CD4-positive, alpha-beta T cell treated with Interleukin-6 for 4 hours (primary cell): ENCODE measurements at places on chromosomes 2 and 18.

GRCh38 chr2:86623043-86623493, 597 bp downstream of the RNF103 start:
- DNase-seq = peak; percentile 50

DNA sequence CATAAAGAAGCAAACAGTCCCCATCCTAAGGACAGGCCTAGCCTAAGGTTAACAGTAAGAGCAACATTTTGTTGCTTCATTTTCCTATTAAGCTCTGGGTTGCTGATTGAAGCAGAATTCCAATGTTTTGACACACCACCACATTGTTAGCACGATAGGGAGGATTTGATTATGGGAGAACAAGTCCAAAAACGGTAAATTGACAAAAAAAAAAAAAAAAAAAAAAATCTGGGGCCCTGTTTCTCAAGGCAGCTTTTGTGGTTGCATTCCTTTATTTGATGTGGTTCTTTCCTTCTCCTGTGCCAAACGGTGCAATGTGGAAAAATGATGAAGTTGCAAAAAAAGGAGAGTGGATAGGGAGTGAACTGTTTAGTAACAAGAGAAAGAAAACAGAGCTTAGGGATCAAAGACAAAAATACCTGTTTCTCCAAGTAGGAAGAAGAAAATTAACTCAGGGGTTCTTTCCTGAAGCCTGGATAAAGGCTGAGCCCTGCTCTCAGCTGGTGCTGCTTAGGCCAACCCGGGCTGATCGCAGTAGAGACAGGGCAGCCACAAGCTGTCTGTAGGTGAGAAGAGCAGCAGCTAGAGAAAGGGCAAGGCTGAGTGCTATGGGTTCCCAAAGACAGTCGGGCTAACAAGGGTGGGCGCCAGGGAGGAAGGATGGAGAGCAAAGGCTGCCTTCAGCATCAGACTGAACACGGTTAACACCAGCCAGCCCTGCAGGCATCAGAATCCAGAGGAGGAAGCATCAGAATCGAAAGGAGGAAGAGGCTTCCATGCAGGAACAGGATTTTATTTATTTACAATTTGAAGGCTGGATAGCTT, 167.8 kb upstream of the FOSL2 start:
- no peak for DNase-seq

DNA sequence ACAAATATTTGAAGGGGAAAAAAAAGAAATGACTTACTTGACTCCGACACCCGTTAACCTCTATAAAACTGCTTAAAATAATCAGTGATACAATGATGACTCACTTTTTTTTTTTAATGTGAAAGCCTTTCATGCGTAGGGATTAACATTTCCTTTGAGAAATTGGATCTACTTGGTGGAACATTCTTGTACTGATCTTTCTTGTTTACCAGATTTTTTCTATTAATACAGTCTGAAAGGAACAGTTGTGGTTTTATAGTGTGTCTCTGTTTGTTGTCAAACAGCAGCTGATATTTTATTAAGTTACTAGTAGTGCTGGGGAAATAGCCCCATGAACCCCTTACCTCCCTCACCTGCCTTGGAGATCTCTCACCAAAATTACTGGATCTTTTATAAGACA, 40.2 kb upstream of the NEB start:
- no peak for DNase-seq

- DNase-seq = no peak
Measured at GRCh38 chr2:44753552-44754285, 187.8 kb upstream of the SIX3 start.

DNA sequence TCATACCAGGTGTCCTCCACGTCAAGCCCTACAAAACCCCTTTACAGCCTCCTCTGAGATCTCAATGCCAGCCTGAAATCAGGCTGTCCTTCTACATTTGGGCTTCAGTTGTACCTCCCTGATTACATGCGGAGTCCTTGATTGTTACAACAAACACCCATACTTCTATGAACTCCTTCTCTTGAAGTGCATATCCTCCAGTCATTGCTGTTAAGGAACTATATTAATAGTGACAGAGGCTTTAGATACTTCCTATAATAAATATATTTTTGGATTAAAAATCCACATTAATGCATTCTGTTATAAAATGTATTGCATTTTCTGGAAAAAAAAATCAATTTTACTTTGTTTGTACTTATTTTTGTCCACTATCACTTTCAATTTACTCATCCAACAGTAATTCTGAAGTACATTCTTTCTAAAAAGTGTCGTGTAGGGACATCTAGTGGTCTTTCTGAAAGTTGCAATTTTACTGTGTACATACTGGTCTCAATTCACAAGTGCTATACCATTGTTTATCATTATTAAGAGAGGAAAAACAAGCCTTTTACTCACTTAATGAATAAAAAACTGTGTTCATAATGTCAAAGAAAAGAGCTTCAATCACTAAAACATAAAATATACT, 316.4 kb downstream of the DSEL start:
- DNase-seq = no peak

DNA sequence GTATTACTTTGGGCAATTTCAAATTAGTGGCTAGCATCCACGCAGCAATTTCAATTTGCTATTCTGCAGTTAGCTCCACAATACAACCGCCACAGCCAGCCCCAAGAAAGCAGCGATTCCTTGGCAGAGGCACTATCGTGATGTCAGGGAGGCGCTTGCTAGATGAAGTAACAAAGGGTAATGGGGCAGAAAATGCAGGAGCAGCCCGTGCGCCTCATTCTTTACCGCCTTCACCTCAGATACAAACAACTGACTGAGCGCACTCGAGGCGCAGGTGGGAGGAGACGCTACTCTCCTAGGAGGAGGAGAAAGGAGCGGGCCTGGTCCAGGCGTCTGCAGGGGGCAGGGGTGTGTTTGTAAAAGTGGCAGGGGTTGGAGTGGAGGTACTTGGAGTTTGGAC, 76.9 kb upstream of the ASB18 start:
- DNase-seq = no peak

DNA sequence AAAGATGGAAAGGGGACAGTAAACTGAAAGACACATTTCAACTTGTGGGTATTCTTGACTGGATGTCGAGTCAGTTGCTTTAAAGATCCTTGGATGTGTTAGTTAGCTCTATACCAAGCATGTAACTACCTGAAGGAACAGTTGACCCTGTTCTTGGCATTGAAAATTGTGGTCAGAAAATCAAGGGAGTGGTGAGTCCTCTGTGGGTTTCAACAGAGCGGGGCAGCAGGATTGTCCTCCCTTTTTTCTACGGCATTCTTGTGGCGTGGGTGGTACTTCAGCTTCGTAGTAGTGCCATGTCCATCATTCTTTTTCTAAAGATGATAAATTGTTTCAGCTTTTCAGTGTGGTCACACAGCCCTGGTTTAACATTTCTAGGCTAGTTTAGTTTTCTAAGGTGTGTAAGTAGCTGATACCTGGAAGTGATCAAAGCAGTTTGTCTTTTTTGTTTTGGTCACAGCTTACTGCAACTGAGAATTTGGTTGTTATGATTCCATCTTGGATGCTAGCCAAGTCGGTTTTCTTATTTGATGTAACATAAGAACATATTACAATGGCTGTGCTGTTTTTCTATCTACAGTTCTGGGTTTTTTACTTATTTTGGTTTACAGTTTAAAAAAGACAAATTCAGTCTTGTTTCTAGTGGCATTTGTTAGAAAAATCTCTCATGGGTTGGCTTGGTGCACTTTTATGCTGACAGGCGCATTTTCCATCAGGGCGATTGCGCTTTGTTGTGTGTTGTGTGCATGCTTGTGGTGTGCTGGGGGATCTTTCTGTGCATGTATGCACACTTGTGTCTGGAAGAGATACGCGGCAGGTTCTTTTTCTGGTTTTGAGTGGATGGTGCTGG, 84.7 kb downstream of the ZNF407 start:
- DNase-seq = no peak

DNA sequence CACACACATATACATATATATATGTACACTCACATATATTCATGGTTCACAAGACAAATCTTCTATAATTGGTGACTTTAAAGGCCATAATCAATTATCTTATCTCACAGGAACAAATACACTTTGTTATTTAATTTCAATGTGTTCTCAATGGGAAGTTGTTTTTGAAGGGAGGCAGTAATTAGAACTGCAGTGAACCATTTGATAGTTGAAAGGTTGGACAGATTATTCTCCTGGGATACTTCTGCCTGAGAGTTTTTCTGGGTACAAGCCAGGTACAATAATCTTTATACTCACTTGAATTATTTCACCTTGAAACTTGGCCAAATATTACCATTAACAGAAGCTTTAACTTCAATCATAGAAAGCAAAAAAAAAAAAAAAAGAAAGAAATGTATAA, 546.6 kb upstream of the LRRTM4 start:
- DNase-seq = no peak

DNA sequence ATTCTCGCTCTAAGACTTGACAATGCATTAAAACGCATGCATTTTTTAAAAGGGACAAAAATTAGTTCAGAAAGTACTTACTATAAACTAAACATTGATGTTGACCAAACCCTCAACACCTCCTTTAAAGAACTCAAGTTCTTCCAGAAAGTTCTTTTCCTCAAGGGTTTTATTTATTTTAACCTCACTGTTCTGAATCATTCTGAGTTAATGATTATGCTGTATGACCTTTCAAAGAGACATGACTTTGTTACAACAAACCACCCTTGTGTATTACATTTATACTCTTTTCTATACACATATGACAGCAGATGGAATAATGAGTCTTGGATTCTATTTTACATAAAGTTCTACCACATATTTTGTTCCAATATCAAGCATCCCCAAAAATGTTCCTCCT, 139.8 kb upstream of the CCDC150 start:
- no peak for DNase-seq

- DNase-seq = no peak
Measured at GRCh38 chr2:222307143-222307756, 8.5 kb upstream of the PAX3 start.

DNA sequence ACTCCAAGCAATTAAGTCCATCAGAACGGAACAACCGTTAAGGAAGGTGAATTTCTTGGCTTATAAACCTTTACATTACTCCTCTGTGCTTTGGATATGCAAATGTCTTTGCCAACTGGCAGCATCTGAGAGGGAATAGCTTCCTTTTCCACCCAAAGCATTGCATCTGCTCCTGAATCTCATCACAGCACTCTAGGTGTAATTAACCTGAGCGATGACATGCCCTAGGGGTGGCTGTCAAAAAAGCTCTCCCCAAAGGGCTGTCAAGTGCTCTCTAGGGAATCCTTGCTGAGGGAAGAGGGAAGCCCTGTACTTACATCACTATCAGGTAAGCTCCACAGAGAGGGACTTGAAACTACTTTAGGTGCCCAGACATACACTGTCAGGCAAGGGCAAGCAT, 5.5 kb upstream of the SMARCAL1 start:
- no peak for DNase-seq

- DNase-seq = no peak
Measured at GRCh38 chr2:238169048-238169707, 10.4 kb downstream of the ERFE start.

- DNase-seq = no peak
Measured at GRCh38 chr2:108384662-108385393, 7.1 kb downstream of the SULT1C4 start.

GRCh38 chr2:167177196-167177595, 288.9 kb downstream of the XIRP2 start:
- no peak for DNase-seq

DNA sequence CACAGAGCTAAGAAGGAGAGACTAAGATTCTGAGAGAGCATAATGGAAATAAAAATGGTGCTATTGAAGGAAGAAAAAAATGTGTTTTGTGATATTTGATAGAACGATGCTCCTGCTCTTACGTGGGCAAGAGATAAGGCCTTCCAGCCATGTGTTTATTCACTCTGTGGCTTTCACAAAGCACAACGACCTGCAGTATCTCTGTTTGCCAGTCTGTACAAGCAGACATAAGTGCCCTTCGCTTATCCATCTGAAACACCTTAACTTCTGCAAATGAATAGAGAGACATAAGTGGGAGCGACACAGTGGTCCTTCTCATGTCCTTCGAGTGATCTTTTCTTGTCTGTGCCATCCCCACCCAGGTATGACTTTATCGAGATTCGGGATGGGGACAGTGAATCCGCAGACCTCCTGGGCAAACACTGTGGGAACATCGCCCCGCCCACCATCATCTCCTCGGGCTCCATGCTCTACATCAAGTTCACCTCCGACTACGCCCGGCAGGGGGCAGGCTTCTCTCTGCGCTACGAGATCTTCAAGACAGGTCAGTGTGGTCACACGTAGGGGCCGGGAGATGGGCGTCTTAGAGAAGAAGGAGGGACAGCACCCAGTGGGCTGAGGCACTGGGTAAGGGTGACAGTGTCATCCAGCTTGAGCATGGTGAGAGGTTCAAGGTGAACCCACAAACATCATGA, 33.7 kb downstream of the NRP2 start:
- DNase-seq = no peak

- DNase-seq = no peak
Measured at GRCh38 chr2:37500031-37500430, 155.6 kb downstream of the QPCT start.

GRCh38 chr2:128797092-128797491, 478.4 kb upstream of the HS6ST1 start:
- no peak for DNase-seq

GRCh38 chr2:161344692-161345091, 36.5 kb downstream of the PSMD14 start:
- no peak for DNase-seq

DNA sequence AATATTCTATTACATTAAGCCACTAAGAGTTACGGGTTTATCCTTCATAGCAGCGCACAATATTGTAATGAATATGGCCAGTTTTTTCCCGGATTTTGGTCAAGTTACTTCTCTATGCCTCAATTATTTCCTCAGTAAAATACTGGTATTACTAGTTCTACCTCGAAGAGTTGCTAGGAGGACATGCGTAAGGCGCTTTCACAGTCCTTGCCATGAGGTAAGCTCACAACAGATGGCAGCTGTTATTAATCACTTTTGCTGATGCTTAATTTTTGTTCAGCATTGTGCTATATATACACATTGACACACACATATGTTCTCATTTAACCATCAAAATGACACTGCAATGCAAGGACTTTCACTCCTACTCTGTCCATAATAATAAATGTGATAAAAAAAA, 101.5 kb downstream of the SCG2 start:
- DNase-seq = no peak

GRCh38 chr18:79863161-79864005, 65.6 kb downstream of the KCNG2 start:
- DNase-seq = no peak

GRCh38 chr2:96601382-96602292, 36.5 kb downstream of the KANSL3 start:
- DNase-seq = no peak

- DNase-seq = no peak
Measured at GRCh38 chr18:46276748-46277147, 172.6 kb downstream of the HAUS1 start.

- DNase-seq = no peak
Measured at GRCh38 chr2:129712676-129712985, 266.8 kb upstream of the RAB6C start.

- no peak for DNase-seq
Measured at GRCh38 chr18:35588122-35588521, 6.6 kb downstream of the GALNT1 start.

DNA sequence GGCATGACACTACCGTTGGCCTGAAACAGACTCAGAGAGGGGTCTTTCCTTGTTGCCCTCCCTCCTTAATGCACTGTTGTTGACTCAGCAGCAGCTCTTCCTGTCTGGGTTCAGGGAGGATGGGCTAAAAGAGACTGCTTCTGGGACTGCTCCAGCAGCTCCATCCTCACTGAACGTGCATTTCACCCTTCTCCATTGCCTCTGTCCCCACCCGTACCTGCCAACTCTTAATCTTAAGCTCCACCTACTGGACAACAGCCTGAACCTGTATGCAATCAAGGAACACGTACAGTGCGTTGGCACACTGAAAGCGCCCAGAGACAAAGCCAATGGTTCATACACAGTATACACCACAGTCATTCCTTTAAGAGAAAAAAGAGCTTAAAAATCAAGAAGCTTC, 230.8 kb upstream of the RAB6C start:
- no peak for DNase-seq

- DNase-seq = peak; percentile 2
Measured at GRCh38 chr2:158969715-158970240, 1.3 kb downstream of the TANC1 start.
